Activated naive CD4-positive, alpha-beta T cell treated with anti-CD3 and anti-CD28 coated beads, Interleukin-2, amount 10 ng/mL, durations not matched to agents 5 hours and 36 hours (primary cell): ENCODE measurements at places on chromosomes 4 and X. TPM values are rescaled to one million over a fixed set of nuclear protein-coding genes. Genes with fewer than 3 reads are reported as not detected.

Gene KCTD8
- not detected for total RNA-seq

Gene RTL3
- not detected for total RNA-seq

Gene SLIT2
- total RNA-seq = not detected

Gene HS3ST1
- total RNA-seq = not detected

Gene PDLIM3
- not detected for total RNA-seq

Gene ELK1
- 63.6 TPM for total RNA-seq

Gene MCF2
- 0.28 TPM for total RNA-seq

Gene RBM46
- not detected for total RNA-seq

Gene DNAAF6
- not detected for total RNA-seq

Gene TRIM61
- 1.9 TPM for total RNA-seq

Gene CYLC1
- not detected for total RNA-seq

Gene IGFBP7
- 0.31 TPM for total RNA-seq

Gene CABS1
- not detected for total RNA-seq

Gene MTMR8
- 5.2 TPM for total RNA-seq

Gene RBPJ
- total RNA-seq = 72.8 TPM

Gene AFF2
- total RNA-seq = 1.4 TPM

Gene FAM53A
- total RNA-seq = 0.93 TPM

Gene FAM241A
- total RNA-seq = 1.5 TPM

Gene SSX2
- total RNA-seq = not detected

Gene FRG2
- total RNA-seq = not detected

Gene MAGEA8
- total RNA-seq = not detected

Gene BMPR1B
- not detected for total RNA-seq

Gene CXCL10
- 0.79 TPM for total RNA-seq

Gene TECRL
- not detected for total RNA-seq

Gene SATL1
- not detected for total RNA-seq

Gene CXCL5
- total RNA-seq = not detected

Gene NAP1L2
- total RNA-seq = 2.1 TPM

Gene BST1
- 0.51 TPM for total RNA-seq

Gene ZFYVE28
- 10.2 TPM for total RNA-seq

Gene WAS
- total RNA-seq = 155 TPM

Gene GAGE12D
- not detected for total RNA-seq

Gene SLC10A4
- total RNA-seq = not detected

Gene APBB2
- 0.48 TPM for total RNA-seq

Gene PABPC4L
- total RNA-seq = not detected

Gene RS1
- total RNA-seq = not detected

Gene TRAPPC11
- 30.2 TPM for total RNA-seq

Gene APLN
- total RNA-seq = 0.48 TPM

Gene PNPLA4
- total RNA-seq = 6.8 TPM

Gene SASH3
- 222 TPM for total RNA-seq

Gene SLITRK4
- total RNA-seq = not detected

Gene MAGIX
- 2.2 TPM for total RNA-seq
